Vagina (tissue), 2 donors: ENCODE measurements at places on chromosomes 1 and 21. TPM values are rescaled to one million over a fixed set of nuclear protein-coding genes. Genes with fewer than 3 reads are reported as not detected.

The MXRA8 gene
- total RNA-seq, result 136 TPM

DNA sequence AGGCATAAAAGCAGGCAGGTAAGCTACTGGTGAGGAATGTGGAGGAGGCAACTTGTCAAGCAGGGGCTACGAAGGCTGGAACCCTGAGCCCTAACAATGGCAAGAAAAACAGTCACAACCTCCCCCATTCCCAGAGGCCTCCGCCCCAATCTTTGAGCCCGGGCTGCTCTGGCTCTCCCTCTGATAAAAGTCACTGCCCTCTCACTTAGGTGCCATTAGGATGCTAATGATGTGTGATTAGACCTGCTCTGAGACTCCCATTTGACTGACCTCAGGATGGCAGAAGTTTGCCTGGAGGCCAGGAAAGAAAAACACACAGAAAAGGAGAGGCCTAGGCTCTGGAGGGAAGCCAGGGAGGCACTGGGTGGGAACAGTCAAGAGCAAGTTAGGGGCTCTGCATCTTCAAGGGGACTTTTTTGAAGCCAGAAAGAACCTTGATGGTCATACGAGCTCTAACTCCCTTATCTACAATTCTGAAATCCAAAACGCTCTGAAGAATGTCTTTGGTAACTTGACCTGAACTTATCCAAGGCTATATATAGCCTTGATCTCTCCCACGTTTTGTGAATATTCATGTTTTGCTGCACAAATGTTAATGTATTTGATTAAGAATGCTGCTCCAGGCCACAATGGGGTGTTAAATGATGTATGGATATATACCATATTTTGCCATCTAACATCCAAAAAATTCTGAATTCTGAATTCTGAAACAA lies 98.9 kb downstream of the TRABD2B start:
- no peak overlapping the region for H3K27ac ChIP-seq
- H3K4me1 ChIP-seq, result peaks cover 19% of the 10 kb centered on the region
- H3K36me3 ChIP-seq, result no peaks in the 10 kb centered on the region
- DNase-seq, result no peak

- no peak overlapping the region for H3K4me3 ChIP-seq
- H3K4me1 ChIP-seq, result peaks cover 4% of the 10 kb centered on the region
- no peaks in the 10 kb centered on the region for H3K27me3 ChIP-seq
- no peaks in the 10 kb centered on the region for H3K36me3 ChIP-seq
- no peak overlapping the region for H3K27ac ChIP-seq
- no peak for DNase-seq
Observed at GRCh38 chr1:164051782-164052181, 507.2 kb upstream of the PBX1 start.

- H3K27ac ChIP-seq, result no peak overlapping the region
- DNase-seq, result no peak
- no peaks in the 10 kb centered on the region for H3K36me3 ChIP-seq
- H3K27me3 ChIP-seq, result no peaks in the 10 kb centered on the region
Observed at GRCh38 chr1:183844806-183845205, 39.9 kb downstream of the RGL1 start.

- H3K36me3 ChIP-seq, result no peaks in the 10 kb centered on the region
- H3K4me3 ChIP-seq, result no peak overlapping the region
- DNase-seq, result no peak
- H3K27ac ChIP-seq, result peak overlapping the region; percentile 99
- no peaks in the 10 kb centered on the region for H3K27me3 ChIP-seq
Observed at GRCh38 chr1:154943649-154944400, 7.3 kb upstream of the PMVK start.

GRCh38 chr1:99758073-99758511 lies 8.3 kb downstream of the FRRS1 start:
- no peaks in the 10 kb centered on the region for H3K27me3 ChIP-seq
- DNase-seq, result no peak
- H3K27ac ChIP-seq, result peak overlapping the region; percentile 59
- no peaks in the 10 kb centered on the region for H3K36me3 ChIP-seq
- peaks cover 30% of the 10 kb centered on the region for H3K4me1 ChIP-seq

- no peak overlapping the region for H3K4me3 ChIP-seq
- DNase-seq, result no peak
- H3K27ac ChIP-seq, result no peak overlapping the region
- no peaks in the 10 kb centered on the region for H3K27me3 ChIP-seq
- no peaks in the 10 kb centered on the region for H3K36me3 ChIP-seq
Observed at GRCh38 chr1:192476802-192477298, 98.7 kb upstream of the RGS1 start.

DNA sequence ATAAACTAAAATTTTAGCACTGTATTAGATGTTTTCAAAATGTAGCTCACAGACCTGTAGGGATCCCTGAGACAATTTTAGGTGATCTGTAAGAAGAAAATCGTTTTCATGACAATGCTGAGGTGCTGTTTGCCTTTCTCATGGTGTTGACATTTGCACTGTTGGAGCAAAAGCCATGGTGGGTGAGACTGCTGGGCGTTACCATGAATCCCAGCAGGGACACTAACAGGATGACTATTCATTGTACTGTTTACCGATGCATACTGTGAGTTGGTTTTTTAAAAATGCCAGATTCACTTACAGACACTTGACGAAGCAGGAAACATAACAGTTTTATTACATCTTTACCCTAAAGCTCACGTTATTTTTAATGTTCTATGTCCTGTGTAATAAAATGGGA lies 468.5 kb downstream of the PCP4 start:
- H3K27ac ChIP-seq, result no peak overlapping the region
- no peak overlapping the region for H3K4me3 ChIP-seq
- DNase-seq, result no peak
- H3K4me1 ChIP-seq, result no peaks in the 10 kb centered on the region
- H3K27me3 ChIP-seq, result no peaks in the 10 kb centered on the region
- no peaks in the 10 kb centered on the region for H3K36me3 ChIP-seq

The CTSE gene
- total RNA-seq, result not detected

DNA sequence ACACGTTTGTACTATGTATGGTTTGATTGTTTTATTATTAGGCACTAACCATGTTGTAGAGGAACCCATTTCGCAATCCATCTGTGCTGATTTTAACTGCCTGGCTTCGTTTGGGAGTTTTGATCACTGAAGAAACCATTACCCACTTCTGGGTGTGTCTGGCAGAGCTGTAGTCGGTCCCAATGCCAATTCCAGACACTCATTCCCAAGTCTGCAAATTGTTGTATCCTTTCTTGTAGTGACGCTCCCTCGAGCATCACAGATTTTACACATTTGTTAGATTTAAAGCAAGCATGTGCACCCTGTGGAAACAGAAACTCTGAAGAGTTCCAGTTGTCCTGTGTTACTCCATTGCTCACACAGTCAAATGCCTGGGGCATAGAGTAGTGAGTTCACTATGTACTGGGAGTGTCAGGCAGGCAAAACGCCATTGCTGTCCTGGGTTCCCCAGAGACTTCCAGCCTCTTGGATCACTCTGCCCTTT lies 31.0 kb upstream of the EFCAB14 start:
- peaks cover 32% of the 10 kb centered on the region for H3K4me1 ChIP-seq
- no peaks in the 10 kb centered on the region for H3K27me3 ChIP-seq
- no peaks in the 10 kb centered on the region for H3K36me3 ChIP-seq
- no peak overlapping the region for H3K4me3 ChIP-seq

DNA sequence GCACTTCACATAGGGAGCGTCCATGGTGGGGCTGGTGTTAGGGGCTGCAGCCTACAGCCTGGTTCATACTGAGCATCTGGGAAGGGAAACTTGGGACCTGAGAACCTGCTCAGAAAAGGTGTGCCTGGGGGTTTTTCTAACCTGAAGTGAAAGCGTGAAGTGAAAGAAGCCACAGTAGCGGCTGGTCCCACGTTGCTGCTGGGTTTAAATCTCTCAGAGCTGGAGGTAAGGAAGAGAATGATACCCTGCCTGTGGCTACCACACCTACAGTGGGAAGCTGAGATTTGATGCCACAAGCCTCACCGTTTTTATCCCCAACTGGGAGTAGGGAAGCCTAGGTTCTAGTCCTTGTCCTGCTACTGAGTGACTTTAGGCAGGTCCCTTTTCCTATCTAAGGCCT lies 21.0 kb upstream of the FUCA1 start:
- no peak overlapping the region for H3K27ac ChIP-seq
- H3K36me3 ChIP-seq, result no peaks in the 10 kb centered on the region
- no peaks in the 10 kb centered on the region for H3K27me3 ChIP-seq
- no peak for DNase-seq

The B3GALT2 gene
- 0.49 TPM for total RNA-seq

The CFAP45 gene
- not detected for total RNA-seq

The LDLRAD2 gene
- total RNA-seq, result not detected

The RGSL1 gene
- not detected for total RNA-seq

GRCh38 chr1:164707868-164708331 lies 148.9 kb downstream of the PBX1 start:
- no peak for DNase-seq
- peak overlapping the region; percentile 69 for H3K27ac ChIP-seq
- no peak overlapping the region for H3K4me3 ChIP-seq
- H3K4me1 ChIP-seq, result peaks cover 91% of the 10 kb centered on the region
- H3K27me3 ChIP-seq, result no peaks in the 10 kb centered on the region
